ENCODE measurements at places on chromosomes 16 and 17.

DNA sequence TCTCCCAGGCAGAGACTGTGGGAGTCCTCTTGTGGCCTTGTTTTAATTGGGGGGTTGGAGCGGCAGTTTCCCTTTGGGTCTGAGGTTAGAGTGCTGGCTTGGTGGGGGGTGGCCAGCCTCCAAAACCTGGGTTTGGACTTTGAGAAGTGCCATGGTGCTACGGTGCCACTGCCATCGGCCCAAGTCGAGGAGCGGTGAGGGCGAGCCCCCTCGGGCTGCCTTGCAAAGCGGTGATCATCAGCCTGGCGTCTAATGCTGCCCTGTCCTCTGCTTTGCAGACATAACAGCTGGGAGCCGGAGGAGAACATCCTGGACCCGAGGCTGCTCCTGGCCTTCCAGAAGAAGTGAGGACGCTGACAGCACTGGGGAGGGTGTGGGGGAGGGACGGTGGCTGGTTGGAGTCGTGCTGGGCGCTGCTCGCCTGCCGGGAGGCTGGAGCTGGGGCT is 1.2 kb downstream of the CBX2 start:
- DNase-seq = no peak

DNA sequence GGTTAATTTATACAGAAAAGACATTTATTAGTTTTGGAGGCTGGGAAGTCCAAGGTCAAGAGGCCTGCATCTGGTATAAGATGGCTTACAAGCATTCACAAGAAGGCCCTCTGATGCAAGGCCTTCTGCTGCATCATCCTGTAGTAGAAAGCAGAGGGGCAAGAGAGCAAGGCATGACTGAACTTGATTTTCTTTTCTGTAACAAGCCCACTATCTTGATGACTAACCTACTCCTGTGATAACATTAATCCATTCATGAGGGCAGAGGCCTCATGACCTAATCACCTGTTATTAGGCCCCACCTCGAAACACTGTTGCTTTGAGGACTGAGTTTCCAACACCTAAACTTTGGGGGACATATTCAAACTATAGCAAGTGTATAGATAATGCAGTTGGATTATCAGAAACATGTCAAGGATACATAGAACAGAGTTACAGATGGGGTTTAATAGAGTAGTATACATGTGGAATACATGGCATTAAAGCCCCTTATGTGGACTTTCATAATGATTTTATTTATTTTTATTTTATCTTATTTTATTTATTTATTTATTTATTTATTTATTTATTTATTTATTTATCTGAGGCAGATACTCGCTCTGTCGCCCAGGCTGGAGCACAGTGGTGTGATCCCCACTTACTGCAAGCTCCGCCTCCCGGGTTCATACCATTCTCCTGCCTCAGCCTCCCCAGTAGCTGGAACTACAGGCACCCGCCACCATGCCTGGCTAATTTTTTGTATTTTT is 88.2 kb downstream of the CHD9 start:
- no peak for DNase-seq

- no peak for DNase-seq
These were observed 44.7 kb downstream of the TMEM132E start for GRCh38 chr17:34623856-34624766.

DNA sequence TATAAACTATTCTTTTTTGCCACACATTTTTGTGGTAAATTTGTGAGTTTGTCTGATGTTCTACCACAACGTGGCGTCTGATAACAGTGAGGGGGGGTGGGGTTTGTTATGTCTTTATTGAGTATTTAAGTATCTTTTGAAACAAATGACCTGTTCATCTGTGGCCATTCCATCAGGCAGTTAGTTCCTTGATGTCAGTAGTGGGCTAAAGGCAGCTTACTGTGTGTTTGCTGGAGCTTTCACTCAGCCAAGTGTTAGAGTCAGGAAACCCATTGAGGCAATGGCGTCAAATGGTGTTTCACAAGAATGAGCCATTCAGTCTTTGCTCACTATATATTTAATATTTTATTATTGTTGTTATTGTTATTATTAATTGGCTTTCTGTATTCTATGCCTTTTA is 28.0 kb downstream of the NQO1 start:
- DNase-seq = no peak
